Gastroesophageal sphincter (tissue), 4 donors: ENCODE measurements at places on chromosomes 12 and 14. TPM values are rescaled to one million over a fixed set of nuclear protein-coding genes. Genes with fewer than 3 reads are reported as not detected.

The IL31 gene
- total RNA-seq, result not detected

- ATAC-seq, result no peak
These were observed 215.4 kb upstream of the NAV3 start for GRCh38 chr12:77615332-77615731.

DNA sequence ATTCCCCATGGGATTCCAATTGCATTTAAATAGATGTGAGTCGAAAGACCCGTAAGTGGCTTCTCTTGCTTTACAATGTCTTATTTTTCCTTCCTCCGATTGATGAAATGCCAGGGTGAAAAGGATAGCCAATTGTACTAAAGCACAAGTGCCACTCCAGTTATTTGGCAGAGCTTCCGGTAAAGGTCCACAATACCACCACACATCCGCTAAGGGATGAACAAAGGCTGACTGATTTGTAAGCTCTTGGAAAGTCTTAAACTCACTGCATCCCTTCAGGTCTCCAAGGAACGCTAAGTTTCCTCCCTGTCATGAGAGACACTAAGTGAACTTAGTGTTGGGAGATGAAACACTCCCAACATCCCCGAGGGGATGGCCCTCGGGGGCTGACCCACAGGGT, 21.2 kb upstream of the RNASE1 start:
- ATAC-seq, result no peak

The GNB3 gene
- total RNA-seq, result 1.8 TPM

GRCh38 chr12:74820324-74820723, 282.7 kb downstream of the ATXN7L3B start:
- ATAC-seq, result no peak

- no peak for ATAC-seq
These were observed 21.8 kb downstream of the FKBP11 start for GRCh38 chr12:48903363-48903981.

The RPL10L gene
- total RNA-seq, result not detected

The CLEC9A gene
- total RNA-seq, result not detected

The APOLD1 gene
- total RNA-seq, result 25.2 TPM

- no peak for ATAC-seq
These were observed 108.9 kb downstream of the DACT1 start for GRCh38 chr14:58746701-58747100.

The SDR9C7 gene
- total RNA-seq, result not detected

GRCh38 chr14:74437496-74438053, 11.6 kb upstream of the SYNDIG1L start:
- no peak for ATAC-seq

DNA sequence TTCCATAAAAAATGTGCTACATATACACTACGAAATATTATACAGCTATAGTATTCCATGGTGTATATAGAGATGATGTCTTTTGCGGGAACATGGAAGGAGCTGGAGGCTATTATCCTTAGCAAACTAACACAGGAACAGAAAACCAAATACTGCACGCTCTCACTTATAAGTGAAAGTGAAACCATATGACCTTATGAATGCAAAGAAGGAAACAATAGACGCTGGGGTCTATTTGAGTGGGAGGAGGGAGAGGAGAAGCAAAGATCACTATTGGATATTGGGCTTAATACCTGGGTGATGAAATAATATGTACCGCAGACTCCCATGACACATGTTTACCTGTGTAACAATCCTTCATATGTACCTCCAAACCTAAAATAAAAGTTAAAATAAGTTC, 142.8 kb downstream of the LRFN5 start:
- ATAC-seq, result no peak

The AMN gene
- total RNA-seq, result not detected

The SELPLG gene
- total RNA-seq, result 6.3 TPM

GRCh38 chr12:108850854-108851573, 6.4 kb downstream of the SSH1 start:
- ATAC-seq, result peak; percentile 12
